CD4-positive, alpha-beta T cell treated with Interleukin-21 for 1 hour (primary cell): ENCODE measurements at places on chromosomes 16 and 17.

- DNase-seq: no peak
Observed at GRCh38 chr17:54899721-54900456, 763 bp upstream of the TOM1L1 start.

DNA sequence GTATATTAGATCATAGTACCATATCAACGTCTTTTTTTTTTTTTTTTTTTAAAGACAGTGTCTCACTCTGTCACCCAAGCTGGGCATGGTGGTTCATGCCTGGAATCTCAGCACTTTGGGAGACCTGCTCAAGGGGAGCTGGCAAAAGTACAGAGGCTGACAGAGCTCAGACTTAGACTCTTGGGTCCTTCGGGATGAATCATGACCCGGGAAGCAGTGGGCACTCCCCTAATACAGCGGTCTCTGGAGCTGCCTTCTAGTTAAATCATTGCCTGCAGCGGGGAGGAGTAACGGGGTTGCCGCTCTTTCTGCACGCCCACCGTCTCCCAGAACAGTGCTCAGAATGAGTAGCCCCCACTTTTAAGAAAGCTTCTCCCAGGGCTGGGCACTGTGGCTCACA lies 174.4 kb downstream of the CPPED1 start:
- no peak for DNase-seq

GRCh38 chr16:75308011-75308410 lies 56.6 kb upstream of the BCAR1 start:
- no peak for DNase-seq

DNA sequence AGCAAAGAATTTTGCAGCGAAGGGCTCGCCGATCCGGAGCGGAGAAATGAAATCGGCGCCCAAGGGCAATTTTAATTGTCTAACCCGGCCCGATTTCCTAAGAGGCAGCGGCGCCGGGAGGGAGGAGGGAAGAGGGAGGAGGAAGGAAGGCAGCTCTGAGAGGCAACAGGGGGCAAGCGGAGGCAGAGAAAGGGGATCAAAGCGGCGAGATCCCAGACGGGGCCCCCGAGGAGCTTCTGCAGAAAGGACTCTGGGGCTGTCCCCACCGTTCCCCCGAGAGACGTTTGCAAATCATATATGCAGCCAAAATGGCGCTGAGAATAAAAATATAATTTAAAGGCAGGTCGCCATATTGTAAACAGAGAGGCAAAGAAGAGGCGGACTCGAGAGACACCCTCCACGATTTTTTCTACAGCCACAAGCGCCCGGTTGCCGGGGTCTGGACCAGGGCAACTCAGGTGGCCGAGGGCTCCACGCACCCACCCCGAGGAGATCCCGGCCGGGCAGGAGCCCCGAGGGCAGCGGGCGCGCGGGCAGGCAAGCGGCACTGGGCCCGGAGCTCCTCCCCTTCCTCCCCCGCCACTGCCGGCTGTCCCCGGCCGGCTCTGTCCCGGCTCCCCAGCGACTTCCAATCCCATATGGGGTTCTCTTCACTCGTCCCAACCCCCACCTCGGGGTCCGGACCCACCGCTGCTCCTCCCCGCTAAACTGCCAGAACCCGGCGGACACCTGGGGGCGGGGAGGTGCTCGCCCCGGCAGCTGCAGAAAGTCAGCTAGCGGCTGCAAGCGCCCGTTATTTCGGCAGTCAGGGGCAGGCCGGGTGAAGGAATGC lies 1.9 kb downstream of the PHF12 start:
- DNase-seq: peak; percentile 59

DNA sequence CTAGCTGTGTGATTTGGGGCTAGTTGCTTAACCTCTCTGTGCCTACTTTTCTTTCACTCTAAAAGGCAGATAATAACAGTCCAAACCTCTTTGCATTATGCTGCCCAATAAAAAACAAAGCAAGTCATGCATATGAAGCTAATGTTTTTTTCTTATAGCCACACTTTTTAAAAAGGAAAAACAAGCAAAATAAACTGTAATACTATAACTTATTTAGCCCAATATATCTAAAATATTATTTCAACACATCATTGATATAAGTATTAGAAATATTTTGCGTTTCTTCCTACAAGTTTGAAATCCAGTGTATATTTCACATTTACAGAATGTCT lies 22.4 kb downstream of the ANKRD40 start:
- no peak for DNase-seq

DNA sequence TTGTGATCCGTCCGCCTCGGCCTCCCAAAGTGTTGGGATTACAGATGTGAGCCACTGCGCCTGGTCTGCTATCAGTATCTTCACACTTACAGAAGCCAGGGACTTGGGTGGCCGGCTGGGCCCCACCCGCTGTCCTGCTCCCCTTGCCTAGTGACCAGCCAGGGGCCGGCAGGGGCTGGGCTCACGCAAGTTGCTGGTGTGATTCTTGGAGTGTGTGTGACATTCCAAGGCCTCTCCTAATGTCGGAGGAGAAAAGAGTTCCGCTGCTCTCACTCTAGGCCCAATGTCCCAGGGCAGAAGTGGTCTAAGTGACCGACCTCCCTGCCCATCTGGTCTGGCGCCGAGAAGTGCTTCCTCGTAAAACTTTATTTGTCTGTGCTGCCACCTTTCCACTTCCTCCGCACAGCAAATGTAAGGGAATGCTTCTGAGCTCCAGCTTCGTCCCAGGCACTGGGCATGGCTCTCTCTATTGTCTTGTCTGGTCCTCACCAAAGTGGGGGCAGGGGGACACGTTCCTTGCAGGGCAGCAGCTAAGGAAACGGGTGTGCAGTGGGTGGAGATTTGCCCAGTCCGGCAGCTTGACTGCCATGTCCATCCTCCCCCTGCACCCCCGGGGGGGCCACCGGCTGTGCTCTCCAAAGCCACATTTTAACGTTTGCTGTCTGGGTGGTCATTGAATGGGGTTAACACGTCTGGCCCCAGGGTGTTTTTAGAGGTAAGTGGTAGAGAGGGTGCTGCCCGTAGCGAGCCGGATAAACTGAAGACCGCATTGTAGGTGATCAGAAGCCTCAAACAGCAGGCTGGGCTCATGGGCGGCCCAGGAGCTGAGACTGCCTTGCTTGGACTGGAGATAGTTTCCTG lies 7.8 kb upstream of the GSE1 start:
- no peak for DNase-seq

DNA sequence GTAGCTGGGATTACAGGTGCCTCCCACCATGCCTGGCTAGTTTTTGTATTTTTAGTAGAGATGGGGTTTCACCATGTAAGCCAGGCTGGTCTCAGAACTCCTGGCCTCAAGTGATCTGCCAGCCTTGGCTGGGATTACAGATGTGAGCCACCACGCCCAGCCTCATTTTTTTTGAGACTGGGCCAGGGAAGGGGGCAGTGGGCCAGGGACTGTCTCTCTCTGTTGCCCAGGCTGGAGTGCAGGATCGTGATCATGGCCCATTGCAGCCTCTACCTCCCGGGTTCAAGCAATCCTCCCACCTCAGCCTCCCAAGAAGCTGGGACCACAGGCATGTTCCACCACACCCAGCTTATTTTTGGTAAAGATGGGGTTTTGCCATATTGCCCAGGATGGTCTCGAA lies 16.0 kb downstream of the RSL1D1 start:
- DNase-seq: no peak

- DNase-seq: peak; percentile 38
Observed at GRCh38 chr17:82858376-82859126, 18.7 kb upstream of the ZNF750 start.

DNA sequence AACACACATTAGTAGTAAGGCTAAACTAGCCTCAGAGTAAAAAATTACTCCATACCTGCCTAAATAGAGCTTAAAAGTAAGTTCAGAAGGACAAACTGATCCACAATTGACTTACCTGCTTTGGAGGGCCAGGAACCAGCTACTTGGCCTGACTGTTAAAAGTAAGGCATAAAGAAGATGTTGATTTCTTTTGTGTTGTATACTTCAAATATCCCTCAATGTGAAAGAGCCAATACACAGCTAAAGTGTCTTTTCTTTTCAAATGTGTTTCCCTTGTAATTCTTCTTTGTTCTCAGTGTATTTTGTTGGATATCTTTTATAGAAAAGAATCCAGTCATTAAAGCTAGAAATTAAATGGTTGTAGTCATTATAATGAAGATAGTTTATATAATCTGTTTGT lies 171.1 kb downstream of the TANC2 start:
- no peak for DNase-seq

DNA sequence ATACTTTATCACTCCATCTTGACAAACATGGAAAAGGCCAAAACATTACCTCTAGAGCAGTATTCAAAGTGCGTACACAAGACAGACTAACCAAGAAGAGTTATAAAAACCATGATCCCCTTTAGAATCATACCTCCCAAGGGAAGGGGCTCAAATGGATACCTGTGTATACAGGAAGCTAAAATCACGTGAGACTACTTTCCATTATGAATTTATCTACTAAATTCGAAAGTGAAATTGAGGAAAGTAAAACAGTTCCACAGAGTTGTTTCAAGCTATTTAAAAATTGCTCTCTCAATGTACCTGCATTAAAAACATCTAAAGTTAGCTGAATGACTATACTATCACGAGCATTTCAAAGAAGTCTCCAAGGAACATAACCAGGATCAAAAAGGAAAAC lies 32.7 kb downstream of the AP1G1 start:
- peak; percentile 5 for DNase-seq

GRCh38 chr16:57588831-57589230 lies 39.6 kb upstream of the ADGRG1 start:
- DNase-seq: no peak
